ENCODE measurements at places on chromosomes 3 and 15.

- no peak for DNase-seq
Measured at GRCh38 chr3:161413855-161414210, 42.5 kb upstream of the SPTSSB start.

DNA sequence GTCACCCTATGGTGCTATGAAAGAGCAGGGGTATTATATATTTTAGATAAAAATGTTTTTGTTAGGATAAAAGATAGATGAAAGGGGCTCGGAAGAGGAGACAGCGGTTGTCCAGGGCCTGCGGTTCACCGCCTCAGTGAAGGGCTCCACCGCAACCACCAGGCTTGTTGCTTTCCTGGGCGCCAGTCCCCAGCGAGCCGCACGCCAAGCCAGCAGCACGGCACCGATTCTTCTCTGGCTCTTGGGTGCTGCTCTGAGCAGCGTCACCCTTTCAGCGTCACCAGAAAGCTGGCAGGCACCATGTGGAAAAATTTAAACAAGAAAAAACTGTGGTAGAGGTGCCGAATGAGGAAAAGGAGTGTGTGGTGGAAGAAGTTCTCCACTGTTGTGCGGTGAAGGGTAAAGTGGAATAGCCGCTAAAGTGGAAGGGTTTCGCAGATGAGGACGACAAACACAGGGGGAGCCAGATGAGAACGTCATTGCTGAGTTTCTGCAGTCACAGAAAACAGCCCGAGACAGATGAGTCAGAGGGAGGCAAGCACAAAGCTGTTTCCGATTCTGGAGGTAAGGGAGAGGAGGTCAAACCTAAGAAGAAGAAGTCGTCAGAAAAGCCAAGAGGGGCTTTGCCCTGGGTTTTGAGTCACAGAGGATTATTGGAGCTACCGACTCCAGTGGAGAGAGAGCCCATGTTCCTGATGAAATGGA lies 569.2 kb downstream of the ZBBX start:
- no peak for DNase-seq

DNA sequence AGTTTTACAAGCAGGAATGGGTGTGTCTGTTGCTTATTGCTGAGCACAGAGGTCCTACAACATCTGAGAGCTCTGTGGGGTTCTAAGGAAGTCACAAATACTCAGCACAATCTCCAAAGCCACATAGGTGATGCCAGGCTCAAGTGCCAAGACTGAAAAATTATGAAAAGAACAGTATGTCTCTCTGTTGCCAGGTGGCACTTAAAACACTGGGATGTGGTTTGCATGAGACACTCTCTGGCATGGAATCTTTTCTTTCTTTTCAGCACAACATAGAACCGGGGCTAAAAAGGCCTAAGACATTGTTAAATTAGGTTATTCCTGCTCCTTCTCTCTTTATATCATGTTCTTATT lies 127.3 kb upstream of the PRICKLE2 start:
- no peak for DNase-seq

GRCh38 chr3:44171891-44172290 lies 69.8 kb upstream of the TOPAZ1 start:
- DNase-seq: no peak

DNA sequence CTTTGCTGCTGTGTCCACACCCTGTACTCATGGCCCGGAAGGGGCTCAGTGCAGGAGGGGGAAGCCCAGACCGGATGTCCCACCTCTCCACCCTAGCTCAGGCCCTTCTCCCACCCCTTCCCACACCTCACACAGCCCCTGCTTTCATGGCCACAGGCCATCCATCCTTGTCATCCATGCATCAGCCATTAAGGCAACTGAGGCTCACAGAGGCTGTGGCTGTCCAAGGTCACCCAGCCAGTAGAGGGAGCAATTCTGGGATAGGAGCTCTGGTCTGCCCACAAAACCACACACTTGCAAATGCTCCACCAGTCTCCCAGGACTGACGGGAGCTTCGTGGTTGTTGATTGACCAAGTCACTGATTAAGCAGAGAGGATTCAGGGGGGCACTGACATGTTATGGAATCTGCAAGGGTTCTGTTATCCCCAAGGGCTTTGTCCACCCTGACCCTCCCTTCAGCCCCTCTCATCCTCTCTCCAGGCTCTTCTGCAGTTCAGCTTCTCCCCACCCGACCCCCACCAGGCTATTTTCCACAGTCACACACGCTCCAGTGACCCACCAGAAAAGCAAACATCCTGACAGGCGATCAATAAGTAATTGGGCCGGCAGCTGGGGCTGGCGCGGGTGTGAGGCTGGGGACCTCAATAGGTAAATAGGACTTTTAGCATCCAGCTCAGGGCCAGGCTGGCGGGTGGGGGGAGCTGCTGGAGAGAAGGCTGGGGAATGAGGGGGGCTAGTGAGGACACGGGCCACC lies 15.1 kb downstream of the LINGO1 start:
- DNase-seq: peak; percentile 58

DNA sequence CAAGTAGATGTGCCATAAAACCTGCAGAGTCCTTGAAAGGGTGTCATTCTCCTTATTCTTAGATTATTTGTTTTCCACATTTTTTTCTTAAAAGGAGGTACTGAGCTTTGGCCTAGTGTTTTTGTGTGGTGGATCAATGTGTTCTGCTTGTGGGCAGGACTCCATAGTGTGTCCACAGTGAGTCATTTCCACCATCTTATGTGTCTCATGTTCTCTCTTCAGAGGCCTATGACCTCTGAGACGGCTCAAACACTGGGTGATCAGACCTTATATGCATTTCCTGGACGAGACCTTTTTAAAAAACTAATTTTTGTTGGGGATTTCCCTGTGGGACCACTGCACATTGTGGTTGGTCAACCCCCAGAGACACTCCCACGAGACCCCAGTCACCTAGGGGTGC lies 93.4 kb downstream of the CHCHD4 start:
- no peak for DNase-seq

GRCh38 chr3:115321400-115321805 lies 174.3 kb upstream of the ZBTB20 start:
- DNase-seq: peak; percentile 97

DNA sequence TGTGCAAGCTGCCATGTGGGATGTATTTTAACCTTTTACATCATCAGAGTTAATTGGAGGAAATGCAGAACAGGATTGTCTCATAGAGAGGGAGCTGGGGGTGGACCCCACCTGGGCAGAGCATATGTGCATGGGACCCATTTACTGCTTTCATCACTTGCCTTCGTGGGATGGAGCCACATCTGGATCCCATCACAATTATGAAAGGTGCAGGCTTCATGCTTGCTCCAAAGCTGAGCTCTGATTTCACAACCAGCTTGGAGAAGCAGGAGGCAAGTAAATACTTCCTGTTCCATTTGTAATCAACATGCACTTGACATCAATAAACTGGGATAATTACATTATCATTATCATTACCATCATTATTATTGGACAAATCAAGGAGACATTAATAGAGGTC lies 161.9 kb downstream of the ALDH1A2 start:
- DNase-seq: peak; percentile 35

DNA sequence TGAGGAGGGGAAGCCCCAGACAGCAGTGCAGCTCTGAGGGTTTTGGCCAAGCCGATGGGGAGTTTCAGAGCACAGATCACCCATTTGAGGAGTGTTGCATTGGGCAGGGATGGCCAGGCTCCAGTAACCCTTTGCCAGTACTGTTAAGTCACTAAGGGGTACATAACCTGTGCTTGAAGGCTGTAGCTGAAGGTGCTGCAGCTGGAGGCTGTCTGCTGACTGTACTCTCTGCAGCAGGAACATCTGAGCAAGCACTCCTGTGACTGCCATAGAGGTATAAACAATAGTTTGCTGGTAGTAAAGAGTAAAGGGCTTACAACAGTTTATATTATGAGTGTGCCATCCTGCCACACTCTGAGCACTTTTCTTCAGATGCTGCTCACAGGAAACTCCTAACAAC lies 297.8 kb downstream of the EPHA3 start:
- no peak for DNase-seq

- DNase-seq: no peak
Measured at GRCh38 chr15:34512628-34513027, 70.8 kb downstream of the GOLGA8B start.

DNA sequence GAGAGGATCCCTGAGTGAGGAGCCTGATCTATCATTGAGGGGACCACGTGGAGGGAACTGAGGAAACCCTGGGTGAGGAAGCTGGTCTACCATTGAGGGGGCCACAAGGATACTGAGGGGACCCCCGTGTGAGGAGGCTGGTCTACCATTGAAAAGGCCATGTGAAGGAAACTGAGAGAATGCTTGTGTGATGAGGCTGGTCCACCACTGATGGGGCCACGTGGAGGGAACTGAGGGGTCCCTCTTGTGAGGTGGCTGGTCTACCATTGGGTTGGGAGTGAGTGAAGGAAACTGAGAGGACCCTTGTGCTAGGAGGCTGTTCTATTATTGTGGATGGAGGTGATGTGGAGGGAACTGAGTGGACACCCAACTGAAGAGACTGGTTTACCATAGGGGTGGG lies 161.3 kb downstream of the FBLN2 start:
- no peak for DNase-seq

Data from A673 (cell line).